Activated naive CD4-positive, alpha-beta T cell treated with anti-CD3 and anti-CD28 coated beads for 36 hours (primary cell): ENCODE measurements at places on chromosomes 16 and 17. TPM values are rescaled to one million over a fixed set of nuclear protein-coding genes. Genes with fewer than 3 reads are reported as not detected.

The CD68 gene
- total RNA-seq, result 11.6 TPM

The SLC47A1 gene
- total RNA-seq, result 0.33 TPM

DNA sequence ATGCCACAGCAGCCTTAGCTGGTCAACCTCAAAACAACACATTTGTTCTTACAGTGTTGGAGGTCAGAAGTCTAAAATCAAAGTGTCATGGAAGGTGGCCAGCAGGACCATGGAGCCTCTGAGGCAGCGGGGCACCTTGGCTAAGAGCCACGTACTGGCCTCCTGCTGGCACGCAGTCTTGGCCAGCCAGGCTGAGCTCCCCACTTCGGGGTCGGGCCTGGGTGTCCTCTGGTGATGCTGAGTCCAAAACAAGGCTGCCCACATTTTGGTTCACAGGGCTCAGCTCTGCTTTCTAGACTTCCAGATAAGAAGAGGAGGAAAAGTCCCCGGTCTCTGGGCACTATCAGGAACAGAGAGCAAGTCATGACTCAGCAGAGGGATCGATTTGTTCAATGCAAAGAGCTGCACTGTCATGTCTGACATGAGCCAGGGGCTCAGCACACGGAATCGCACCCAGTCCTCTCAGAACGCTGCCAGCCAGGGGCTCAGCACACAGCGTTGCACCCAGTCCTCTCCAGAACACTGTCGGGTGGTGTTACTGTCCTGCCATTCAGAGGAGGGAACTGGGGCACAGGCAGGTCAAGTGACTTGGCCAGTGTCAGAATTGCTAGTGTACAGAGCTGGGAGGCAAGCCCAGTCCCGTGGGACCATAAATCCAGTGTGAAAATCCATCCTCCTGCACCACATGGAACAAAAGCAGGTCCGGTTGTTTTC is 2.5 kb downstream of the LGALS9 start:
- no peak for DNase-seq
- peaks cover 15% of the 10 kb centered on the region for H3K36me3 ChIP-seq
- peaks cover 47% of the 10 kb centered on the region for H3K4me1 ChIP-seq
- H3K4me3 ChIP-seq, result peak overlapping the region; percentile 19
- H3K27me3 ChIP-seq, result no peaks in the 10 kb centered on the region

- H3K4me3 ChIP-seq, result peak overlapping the region; percentile 66
- no peaks in the 10 kb centered on the region for H3K27me3 ChIP-seq
- DNase-seq, result no peak
- no peaks in the 10 kb centered on the region for H3K36me3 ChIP-seq
- peaks cover 52% of the 10 kb centered on the region for H3K4me1 ChIP-seq
- peak overlapping the region; percentile 86 for H3K27ac ChIP-seq
Observed at GRCh38 chr17:77421630-77421972, 280.8 kb downstream of the SEC14L1 start.

- H3K4me1 ChIP-seq, result peaks cover 7% of the 10 kb centered on the region
- H3K36me3 ChIP-seq, result peaks cover 42% of the 10 kb centered on the region
- no peaks in the 10 kb centered on the region for H3K27me3 ChIP-seq
- no peak overlapping the region for H3K4me3 ChIP-seq
Observed at GRCh38 chr16:87720446-87720845, 45.3 kb downstream of the KLHDC4 start.

DNA sequence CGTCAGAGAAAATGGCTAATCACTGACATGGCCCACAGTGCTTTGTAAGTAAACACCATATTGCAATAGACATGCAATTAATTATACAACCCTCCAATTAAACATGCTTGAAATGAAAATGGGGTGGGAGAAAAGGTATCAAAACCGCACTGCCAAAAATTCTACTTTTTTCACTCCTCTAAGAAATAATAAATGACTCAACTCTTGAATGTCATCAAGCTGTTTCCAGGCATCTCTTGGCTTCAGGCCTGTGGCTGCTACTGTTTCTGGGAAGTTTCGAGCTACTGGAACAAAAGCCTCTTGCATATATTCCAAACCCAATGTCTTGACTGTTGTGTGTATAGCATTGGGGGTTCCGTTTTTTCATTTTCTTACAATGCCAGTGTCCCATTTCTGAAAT is 412.6 kb downstream of the RBFOX1 start:
- H3K36me3 ChIP-seq, result no peaks in the 10 kb centered on the region
- no peak overlapping the region for H3K4me3 ChIP-seq
- no peak overlapping the region for H3K27ac ChIP-seq
- no peaks in the 10 kb centered on the region for H3K4me1 ChIP-seq

DNA sequence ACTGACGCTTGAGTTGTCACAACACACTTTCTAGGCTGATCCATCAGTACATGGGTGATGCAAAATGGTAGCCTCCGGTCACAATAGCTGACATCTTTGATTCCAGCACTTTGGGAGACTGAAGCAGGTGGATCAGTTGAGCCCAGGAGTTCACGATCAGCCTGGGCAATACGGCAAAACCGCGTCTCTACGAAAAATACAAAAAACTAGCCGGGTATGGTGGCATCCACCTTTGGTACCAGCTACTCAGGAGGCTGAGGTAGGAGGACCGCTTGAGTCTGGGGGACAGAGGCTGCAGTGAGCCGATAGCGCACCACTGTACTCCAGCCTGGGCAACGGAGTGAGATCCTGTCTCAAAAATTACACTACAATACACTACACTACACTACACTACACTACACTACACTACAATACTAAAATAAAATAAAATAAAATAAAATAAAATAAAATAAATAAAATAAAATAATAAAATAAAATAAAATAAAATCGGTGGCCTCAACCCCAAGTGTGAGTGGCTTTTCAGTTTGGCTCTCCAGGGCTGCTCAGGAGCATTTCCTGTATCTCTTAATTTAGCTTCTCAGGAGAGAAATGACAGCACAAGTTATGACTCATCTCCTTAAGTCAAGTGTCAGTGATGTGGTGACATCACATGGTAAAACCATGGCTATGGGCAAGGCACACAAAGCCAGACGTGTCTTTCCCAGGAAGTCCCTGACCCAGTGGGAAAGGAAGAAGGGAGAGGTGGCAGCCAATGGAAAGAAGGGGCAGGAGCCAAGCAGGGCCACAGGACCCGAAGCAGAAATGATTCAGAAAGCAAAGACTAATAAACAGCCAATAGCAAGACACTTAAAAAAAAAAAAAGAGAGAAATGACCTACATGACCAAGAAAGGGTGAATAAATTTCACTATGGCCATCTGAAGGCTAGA is 75.3 kb upstream of the TBC1D3K start:
- peaks cover 20% of the 10 kb centered on the region for H3K4me1 ChIP-seq
- peaks cover 6% of the 10 kb centered on the region for H3K27me3 ChIP-seq
- no peak overlapping the region for H3K27ac ChIP-seq

GRCh38 chr16:75377729-75378386 is 55.4 kb downstream of the CFDP1 start:
- H3K27me3 ChIP-seq, result peaks cover 2% of the 10 kb centered on the region
- DNase-seq, result peak; percentile 13
- H3K36me3 ChIP-seq, result peaks cover 37% of the 10 kb centered on the region
- no peak overlapping the region for H3K4me3 ChIP-seq

- H3K36me3 ChIP-seq, result no peaks in the 10 kb centered on the region
- no peaks in the 10 kb centered on the region for H3K4me1 ChIP-seq
- H3K4me3 ChIP-seq, result no peak overlapping the region
- DNase-seq, result no peak
- no peaks in the 10 kb centered on the region for H3K27me3 ChIP-seq
- H3K27ac ChIP-seq, result no peak overlapping the region
Observed at GRCh38 chr17:37725021-37725595, 19.8 kb downstream of the HNF1B start.

DNA sequence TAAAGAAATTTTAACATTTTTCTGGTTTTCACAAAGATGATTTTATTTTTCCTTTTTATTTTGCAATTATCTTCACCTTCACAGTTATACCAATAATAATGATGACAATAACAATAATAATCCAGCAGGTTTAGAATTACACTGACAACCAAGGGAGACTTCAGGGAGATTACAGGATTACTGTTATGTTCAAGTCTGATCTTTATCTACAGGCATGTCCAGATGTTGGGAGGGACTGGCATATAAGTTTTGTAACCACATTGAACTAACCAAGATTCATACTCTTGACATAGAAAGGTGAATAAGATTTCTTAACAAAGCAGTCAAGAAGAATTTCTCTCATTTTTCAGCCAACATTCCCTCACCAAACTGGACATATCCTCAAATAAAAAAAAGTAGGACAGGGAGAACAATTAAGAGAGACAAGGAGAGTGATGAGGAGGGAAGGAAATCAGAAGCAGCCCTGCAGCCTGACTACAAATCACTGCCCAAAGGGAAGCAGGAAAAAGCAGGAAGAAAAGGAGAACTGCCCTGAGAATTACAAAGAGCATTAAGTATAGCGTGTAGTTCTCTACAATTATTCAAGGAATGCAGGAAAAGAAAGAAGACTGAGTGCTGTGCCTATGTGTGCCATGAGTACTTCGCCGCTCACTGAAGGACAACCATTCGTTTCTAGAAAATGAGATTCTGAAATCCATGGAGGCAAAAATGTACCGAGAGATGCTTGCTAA is 155.7 kb upstream of the C17orf78 start:
- no peaks in the 10 kb centered on the region for H3K27me3 ChIP-seq
- H3K36me3 ChIP-seq, result peaks cover 18% of the 10 kb centered on the region
- H3K4me3 ChIP-seq, result no peak overlapping the region

- H3K36me3 ChIP-seq, result no peaks in the 10 kb centered on the region
- H3K27me3 ChIP-seq, result no peaks in the 10 kb centered on the region
- no peak for DNase-seq
- peaks cover 62% of the 10 kb centered on the region for H3K4me1 ChIP-seq
Observed at GRCh38 chr17:77322514-77323412, 182.0 kb downstream of the SEC14L1 start.
